Activated naive CD4-positive, alpha-beta T cell (primary cell): ENCODE measurements at places on chromosomes 11 and 22.

GRCh38 chr11:34305193-34305592 lies 52.6 kb downstream of the ABTB2 start:
- DNase-seq: no peak

- no peak for DNase-seq
Observed at GRCh38 chr11:25483915-25484635, 847.9 kb upstream of the ANO3 start.

DNA sequence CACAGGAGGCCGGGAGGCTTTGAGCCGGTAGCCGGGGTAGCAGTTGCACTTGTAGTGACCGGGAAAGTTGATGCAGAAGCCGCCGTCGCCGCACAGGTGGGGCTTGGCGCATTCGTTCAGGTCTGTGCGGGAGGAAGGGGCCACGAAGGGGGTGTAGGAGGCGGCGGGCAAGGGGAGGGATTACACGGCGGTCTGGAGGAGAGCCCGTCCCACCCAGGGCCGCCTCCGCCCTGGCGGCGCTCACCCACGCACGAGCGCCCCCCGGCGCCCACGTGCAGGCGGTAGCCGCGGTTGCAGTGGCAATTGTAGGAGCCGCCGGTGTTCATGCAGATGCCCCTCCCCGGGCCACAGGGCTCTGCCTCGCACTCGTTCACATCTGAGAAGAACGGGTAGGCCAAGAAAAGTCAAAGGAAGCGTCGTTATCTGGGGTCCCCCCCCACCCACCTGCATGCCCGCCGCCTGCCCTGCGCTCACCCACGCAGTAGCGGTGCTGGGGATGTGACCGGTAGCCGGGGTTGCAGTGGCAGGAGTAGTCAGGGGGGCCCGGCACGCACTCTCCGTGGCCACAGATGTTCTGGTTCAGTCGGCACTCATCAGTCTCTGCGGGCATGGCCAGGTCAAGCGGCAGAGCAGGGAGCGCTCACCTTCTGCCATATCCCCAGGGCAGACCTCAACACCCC lies 10.6 kb downstream of the LTBP3 start:
- peak; percentile 37 for DNase-seq

- DNase-seq: no peak
Observed at GRCh38 chr11:63719987-63720386, 38.7 kb downstream of the RTN3 start.

GRCh38 chr11:100887659-100888058 lies 200.6 kb downstream of the ARHGAP42 start:
- DNase-seq: no peak

DNA sequence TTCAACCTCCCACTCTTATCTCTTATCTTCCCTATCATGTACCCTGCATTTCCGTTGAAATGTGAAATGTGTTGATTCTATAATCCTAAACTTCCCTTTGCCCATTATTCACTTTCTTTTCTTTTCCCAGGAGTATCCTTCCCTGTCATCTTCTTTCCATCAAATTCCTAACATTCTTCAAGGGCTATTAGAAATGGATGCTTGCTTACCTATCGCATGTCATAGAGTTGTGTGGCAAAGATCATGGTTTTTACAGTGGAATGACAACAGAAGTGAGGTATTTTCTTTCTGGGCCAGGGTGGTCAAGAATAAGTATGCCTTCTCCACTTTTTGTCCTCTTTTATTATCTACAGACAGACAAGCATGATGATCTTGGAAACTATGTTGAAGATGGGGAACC lies 124.4 kb upstream of the SLC5A12 start:
- DNase-seq: no peak

DNA sequence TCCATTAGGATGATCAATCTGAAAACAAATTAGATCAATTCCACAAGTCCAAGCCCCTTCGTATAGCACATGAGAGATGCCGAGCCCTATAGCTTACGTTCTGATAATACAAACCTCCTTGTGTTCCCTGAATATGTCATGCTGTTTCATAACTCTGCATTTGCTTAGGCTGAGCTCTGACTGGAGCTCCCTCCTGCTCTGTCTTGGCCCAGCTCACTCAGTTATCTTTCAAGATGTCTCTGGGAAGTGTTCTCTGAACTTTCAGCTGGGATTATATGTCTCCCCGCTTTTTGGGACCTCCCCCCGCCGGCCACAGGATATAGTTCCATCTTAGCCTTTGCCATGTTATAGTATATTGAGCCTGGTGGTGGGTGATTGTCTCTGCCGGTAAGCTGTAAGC lies 44.0 kb downstream of the FDX1 start:
- no peak for DNase-seq

GRCh38 chr11:8928205-8928604 lies 4.5 kb downstream of the C11orf16 start:
- no peak for DNase-seq

DNA sequence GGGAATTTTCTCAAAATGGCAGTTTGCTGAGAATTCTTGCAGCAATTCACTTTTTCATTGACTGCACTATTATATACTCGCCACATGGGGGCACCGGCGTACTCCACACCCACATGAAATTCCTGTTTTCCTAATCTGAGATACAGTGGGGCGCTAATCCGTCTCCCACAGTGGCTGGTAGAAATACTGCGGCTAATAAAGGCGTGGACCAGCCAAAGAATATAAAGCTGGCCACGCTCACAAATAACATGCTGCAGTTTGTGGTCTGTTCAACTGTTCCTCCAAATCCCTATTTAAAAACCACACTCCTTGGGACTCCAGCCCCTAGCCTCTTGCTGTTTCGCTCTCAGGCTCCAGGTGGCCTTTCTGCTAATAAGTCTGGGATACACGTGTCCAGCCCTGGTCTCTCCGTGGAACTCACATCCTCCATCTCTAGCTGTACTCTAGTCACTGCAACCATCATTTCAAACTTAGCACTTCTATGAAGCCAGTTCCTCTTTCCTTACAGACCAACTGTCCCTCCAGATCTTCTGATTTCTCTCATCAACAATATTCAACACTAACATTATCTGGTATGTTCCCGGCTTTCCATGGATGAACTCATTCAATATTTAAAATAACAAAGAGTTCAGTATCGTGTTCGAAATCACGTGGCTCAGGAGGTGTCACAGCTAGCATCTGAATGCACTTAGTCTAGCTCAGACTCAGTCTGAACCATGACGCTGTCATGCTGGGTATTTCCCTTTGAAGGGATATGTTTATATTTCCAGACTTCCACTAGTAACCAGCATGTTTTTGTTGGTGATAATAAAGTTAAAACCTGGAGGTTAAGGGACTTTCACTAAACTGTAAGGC lies 22.0 kb downstream of the TBRG1 start:
- DNase-seq: no peak

GRCh38 chr11:2565447-2566222 lies 120.8 kb downstream of the KCNQ1 start:
- no peak for DNase-seq

DNA sequence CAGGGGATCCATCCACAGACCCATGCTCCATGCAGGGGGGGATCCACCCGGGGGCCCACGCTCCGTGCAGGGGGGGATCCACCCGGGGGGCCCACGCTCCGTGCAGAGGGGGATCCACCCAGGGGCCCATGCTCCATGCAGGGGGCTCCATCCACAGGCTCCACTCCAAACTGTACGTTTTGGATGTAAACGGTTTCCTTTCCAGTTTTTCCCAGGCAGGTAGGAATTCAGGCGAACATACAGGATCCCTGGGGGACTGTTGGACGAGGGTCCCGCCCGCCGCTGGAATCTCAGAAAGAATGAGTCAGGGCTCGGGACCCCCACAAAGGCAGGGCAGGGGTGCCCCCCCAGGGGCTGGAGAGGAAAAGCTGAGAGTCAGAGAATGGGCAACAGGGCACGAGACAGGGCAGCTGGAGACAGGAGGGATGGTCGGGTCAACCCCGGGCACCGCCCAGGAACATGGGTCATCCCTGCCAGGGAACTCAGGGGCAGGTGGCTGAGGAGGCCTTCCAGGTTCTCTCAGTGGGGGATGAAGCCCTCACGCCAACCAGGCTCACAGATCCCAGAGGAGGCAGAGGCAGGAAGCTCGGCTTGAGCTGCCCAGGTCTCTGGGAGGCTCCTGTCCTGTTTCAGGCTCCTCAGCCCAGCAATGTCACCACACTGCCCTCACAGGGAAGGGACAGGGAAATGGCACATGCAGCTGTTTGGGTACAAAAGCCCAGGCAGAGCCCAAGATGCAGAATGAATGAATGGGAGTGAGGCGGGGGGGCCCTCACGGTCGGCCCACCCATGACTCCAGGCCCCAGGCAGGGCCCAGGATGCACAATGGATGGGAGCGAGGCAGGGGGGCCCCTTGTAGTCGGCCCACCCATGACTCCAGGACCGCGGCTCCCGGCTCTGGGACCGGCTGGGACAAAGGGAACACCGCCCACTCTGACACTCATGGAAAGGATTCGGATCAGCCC lies 200.2 kb downstream of the BRD1 start:
- no peak for DNase-seq

GRCh38 chr11:46858920-46859546 lies 13.0 kb upstream of the CKAP5 start:
- no peak for DNase-seq

- DNase-seq: no peak
Observed at GRCh38 chr11:64056213-64056785, 20.6 kb downstream of the FLRT1 start.

DNA sequence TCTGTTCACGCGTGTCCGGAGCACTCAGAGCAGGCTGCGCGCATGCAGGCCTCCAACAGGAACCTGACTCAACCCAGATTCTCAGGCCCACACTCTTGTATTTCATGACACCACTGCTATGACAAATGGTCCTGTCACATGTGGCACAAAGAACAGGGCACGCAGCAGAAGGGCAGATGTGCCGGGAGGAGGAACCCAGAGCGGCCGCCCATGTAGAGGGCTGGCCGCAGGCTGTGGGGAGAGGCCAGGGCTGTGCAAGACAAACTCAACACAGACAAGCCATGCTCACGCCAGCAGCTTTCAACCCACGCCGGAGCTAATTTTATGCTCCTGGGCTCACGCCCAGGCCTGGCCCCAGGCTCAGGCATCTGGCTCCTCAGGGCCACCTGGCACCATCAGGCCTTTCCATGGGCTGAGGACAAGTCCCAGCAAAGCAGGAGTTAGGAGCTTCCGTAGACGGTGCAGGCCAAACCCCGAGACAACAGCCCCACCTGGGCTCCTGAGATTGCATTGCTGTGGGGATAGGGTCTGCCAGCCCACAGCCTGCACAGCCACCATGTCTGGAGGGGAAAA lies 40.0 kb downstream of the DUSP8 start:
- DNase-seq: no peak

DNA sequence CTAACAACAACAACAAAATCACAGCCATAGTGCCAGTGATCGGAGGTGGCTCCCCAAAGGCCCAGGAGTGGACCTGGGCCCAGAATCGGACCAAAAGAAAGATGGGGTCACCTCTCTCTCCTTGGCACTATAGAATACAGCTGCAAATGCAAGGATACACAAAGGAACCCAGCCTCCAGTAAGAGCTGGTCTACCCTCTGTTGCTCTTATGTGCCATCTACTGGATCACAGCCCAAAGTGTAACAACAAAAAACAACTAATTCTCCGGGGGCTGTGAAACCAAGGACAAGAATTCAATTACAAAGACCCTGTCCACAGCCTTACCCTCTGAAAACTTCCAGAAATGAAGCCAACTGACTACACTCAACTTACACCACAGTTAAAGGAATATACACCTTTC lies 21.6 kb downstream of the OR8G5 start:
- DNase-seq: no peak

GRCh38 chr22:39623603-39624500 lies 53.3 kb downstream of the CACNA1I start:
- no peak for DNase-seq

DNA sequence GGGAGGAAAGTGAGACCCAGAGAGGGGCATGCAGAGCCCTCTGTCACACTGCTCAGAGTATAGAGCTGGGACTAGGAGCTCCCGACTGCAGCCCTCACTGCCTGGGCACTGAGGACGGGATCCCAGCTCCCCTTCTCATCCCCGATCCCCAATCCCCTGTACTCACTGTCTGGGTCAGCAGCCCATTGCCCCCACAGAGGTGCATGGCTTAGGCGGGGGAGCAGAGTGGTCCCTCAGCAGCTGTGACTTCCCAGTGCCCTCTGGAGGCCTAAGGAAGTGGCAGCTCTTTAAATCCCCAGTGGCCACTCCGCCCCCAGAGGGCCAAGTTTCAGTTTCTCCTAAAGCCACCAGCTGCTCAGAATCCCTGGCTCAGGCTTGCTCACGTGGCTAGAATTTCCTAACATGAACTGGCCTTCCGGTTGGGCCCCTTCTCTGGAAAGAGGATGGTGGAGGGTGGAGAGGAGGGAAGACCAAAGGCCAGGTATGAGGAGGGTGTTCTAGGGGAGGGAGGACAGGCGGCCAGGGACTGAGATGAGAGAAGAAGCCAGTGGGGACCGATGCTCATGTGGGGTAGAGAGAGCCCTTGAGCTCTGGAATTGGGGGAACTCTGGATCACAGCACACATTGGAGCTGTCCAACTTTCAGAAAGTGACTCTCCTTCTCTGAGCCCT lies at the start of gene BATF2:
TSS of gene BATF2 (minus strand) at position 262 of the 671 bp plus-strand sequence. CDS start at position 205, 57 bp downstream.
- DNase-seq: no peak

GRCh38 chr11:30424844-30425243 lies 101.9 kb downstream of the ARL14EP start:
- no peak for DNase-seq

DNA sequence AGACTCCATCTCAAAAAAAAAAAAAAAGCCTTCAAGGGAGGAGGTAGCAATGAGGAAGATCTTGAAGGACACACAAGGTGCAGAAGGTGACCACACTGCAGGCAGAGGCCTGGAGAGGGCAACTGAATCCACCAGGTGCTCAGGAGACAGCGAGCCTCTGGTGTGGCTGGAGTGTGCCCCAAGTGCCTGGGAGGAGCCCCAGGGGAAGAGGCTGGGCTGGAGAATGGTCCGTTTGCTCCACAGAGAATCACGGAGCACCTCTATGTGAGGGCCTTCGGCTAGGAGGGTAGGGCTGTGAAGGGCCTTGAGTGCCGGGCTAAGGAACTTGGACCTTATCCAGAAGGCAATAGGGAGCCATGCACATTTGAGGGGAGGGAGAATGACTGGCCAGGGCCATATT lies 50.3 kb downstream of the ARRB1 start:
- no peak for DNase-seq

DNA sequence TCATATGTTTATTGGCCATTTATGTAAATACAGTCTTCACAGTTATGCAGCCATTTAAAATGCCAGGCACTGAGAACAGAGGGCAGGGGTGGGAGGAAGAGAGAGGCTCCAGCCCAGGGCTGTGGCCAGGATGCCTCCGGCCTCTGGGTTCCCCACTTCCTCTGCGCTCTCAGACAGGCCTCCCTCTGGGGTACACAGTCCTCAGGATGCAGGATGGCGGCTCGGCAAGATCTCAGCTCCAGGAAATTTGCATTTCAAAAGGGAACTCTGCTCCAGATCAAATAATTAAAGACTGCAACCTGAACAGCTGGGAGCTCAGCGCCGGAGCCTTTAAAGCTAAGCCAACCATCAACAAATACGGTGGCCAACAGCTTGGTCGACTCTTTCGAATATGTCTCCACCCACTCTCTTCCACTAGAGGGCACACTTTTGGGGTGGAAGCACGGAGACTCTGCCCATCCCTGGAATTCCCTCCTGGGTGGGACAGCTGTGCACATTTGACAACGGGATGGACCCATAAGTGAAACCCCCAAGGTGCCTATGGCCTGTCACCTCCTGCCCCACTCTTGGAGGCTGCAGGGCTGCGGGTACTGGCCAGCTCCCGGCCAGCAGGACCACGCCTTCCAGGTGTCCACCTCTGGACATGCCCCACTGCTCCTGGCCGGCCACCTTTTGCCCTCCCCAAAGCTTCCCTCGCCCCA lies 1044.7 kb downstream of the BRD1 start:
- DNase-seq: no peak

GRCh38 chr11:79159657-79160450 lies 281.0 kb downstream of the TENM4 start:
- no peak for DNase-seq
